ENCODE measurements at places on chromosomes 16 and 17. TPM values are rescaled to one million over a fixed set of nuclear protein-coding genes. Genes with fewer than 3 reads are reported as not detected.

DNA sequence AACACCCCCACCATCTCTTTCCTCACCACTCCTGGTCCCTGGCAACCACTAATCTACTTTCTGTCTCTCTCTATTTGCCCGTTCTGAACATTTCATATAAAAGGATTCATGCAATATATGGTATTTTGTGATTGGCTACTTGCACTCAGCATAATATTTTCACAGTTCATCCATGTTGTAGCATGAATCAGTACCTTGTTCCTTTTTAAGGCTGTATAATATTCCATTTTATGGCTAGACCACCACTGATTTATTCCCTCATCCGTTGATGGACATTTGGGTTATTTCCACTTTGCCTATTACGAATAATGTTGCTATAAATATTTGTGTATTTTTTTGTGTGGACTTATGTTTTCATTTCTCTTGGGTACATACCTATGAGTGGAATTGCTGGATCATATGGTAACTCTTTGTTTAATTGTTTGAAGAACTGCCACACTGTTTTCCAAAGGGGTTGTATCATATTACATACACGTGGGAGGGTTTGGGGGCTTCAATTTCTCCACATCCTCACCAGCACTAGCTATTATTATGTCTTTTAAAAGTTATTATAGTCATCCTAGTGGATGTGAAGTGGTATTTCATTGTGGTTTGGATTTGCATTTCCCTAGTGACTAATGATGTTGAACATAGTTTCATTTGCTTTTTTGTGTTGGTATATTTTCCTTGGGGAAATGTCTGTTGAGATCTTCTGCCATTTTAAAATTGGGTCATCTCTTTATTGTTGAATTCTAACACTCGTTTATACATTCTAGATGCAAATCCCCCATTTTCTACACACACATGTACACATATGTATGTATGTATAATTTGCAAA is 26.3 kb downstream of the SEC14L5 start:
- no peak for DNase-seq

DNA sequence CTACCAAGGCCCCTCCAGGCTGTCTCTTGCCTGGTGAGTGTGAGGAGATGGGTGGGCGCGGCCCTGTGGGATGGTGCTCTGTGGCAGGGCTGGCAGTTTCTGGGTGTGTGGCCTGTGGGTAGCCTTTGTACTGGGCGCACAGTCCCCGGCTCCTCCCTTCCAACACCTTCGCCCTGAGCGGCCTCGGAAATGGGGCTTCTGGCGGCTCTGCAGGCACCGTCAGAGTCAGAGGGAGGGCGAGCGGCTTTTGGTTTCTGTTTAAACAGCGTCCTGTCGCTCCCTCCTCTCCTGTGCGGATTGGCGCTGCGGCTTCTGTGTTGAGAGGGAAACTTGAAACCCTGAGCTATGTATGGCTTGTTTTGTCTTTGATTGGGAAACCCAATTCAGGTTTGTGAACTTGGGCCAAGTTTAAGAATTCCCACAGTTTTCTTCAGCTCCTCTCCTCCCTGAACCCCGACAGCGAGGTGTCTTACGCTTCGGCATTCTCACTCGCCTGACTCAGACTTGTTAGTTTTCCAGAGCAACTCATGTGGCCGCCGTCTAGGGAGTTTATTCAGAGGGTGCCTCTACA is 8.3 kb upstream of the ZNF750 start:
- DNase-seq, result no peak

DNA sequence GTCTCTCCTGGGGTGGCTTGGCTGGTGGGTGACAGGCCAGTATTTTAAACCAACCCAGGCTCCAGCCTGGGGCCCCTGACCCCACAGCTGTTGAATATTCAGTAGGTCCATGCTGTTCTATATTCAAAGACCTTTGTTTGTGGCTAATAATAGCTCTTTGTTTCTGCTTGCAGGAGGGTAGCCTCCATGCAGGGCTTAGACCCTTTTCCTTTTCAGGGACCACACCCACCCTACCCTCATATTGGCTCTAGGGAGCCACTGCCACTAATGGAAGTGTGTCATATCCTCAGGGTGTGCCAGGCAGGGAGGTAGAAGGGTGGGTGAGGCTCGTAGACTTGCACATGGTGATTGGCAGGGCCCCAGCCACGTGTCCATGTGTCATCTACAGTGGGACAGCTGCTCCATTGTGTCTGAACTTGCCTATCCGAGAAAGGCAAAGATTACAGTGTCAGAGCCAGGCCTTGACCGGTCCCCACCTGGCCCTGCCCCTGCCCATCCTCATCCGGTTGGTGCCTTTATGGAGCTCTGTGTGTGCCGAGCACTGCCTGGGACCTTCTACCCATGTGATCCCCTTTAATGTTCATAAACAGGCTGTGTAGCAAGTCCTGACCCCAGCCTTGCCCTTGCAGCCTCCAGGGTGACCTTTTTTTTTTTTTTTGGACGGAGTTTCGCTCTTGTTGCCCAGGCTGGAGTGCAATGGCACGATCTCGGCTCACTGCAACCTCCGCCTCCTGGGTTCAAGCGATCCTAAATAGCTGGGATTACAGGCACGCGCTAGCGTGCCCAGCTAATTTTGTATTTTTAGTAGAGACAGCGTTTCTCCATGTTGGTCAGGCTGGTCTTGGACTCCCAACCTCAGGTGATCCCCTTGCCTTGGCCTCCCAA is 22.1 kb downstream of the TMC7 start:
- DNase-seq, result no peak

DNA sequence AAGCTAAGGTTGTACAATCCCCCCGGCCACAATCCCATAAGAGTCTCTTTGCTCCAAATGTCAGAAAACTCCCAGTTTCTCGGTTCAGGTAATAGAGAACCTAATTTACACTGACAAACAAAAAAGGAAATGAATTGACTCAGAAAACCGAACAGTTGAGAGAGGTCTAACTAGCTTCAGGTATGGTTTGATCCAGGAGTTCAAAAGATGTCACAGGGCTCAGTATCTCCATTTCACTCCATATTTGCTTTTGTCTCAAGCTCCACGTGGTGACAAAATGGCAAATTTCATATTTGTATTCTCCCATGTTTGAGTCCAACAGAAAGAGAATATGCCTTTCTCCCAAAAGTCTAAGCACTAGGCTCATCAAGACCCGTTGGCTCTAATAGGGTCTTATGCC is 117.4 kb downstream of the AXIN2 start:
- no peak for DNase-seq

GRCh38 chr17:66369830-66370229 is 67.4 kb downstream of the PRKCA start:
- no peak for DNase-seq

- no peak for DNase-seq
Measured at GRCh38 chr16:81261049-81261648, 22.7 kb downstream of the BCO1 start.

The PLLP gene
- 1.1 TPM for polyA plus RNA-seq

The CEMP1 gene
- polyA plus RNA-seq, result 2.0 TPM

GRCh38 chr17:56480501-56480900 is 113.0 kb upstream of the NOG start:
- DNase-seq, result peak; percentile 69

GRCh38 chr16:57578521-57579360 is 36.3 kb downstream of the ADGRG5 start:
- DNase-seq, result no peak

The GHDC gene
- polyA plus RNA-seq, result 12.8 TPM

GRCh38 chr16:12028288-12028619 is 51.7 kb downstream of the SNX29 start:
- no peak for DNase-seq

DNA sequence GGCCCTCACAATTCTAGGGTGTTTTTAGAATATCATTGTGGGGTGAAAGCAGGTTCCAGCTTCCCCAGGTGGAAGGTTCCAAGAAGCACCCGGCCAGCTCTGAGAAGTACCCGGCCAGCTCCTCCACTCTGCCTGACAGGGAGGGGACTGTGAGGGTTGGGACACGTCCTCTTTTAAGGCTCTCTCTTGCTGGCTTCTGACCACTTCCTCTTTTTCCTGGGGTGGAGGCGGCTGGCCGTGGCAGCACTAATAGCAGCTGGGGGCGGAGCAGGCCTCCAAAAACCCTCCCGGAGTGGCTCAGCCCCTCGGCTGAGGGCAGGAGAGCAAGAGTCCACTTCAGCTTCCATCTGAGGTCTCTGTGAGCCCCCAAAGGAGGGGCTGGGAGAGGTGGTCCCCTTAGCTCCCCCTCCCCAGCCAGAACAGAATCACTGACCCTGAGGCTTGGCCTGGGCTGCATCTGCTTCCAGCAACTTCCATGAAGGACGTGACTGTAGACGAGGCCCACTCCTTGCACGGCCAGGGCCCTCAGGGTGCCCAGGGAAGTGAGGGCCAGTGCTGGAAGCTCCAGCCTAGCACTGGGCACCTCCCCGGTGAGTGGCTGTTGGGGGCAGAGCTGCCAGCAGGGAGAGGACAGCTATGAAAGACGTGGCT is 26.7 kb upstream of the PLCG2 start:
- no peak for DNase-seq

GRCh38 chr17:9576521-9577372 is at the start of gene CFAP52:
TSS of gene CFAP52 (plus strand) at chr17:9576642. CDS start at chr17:9576696, 54 bp downstream.
- no peak for DNase-seq

DNA sequence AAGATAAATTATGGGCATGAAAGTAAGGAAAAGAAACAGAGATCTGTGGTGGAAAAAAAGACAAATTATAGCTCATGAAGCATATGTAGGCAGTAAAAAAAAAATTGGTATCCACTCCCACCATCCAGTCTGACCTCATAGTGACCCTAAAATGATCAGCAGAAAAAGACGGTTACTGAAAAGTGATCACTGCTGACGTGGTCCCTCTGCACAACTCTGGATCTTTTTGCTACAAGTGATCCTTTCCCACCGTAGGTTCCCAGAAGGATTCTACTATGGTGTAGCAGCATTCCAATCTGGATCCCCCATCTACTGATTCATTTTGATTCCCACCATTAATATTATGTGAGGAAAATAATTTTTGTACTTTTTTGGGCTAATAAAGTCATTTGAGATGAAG is 10.9 kb upstream of the CHST6 start:
- DNase-seq, result no peak

DNA sequence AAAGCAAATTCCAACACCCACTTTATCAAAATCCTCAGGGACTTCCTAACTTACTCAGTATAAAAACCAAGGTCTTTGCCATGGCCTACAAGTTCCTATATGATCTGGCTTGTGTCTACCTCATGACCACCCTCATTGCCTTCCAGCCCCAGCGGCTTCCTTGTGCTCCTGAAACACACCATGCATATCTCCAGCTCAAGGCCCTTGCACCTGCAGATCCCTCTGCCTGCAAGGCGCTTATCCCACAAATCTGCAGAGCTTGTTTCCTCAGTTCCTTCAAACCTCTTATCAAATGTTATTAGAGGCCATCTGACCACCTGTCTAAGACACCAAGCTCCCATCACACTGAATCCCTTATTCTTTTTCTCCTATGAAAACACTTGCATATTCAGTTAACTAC is 2.6 kb downstream of the BBS2 start:
- DNase-seq, result no peak

GRCh38 chr17:76623271-76624146 is 20.0 kb downstream of the ST6GALNAC1 start:
- DNase-seq, result no peak

DNA sequence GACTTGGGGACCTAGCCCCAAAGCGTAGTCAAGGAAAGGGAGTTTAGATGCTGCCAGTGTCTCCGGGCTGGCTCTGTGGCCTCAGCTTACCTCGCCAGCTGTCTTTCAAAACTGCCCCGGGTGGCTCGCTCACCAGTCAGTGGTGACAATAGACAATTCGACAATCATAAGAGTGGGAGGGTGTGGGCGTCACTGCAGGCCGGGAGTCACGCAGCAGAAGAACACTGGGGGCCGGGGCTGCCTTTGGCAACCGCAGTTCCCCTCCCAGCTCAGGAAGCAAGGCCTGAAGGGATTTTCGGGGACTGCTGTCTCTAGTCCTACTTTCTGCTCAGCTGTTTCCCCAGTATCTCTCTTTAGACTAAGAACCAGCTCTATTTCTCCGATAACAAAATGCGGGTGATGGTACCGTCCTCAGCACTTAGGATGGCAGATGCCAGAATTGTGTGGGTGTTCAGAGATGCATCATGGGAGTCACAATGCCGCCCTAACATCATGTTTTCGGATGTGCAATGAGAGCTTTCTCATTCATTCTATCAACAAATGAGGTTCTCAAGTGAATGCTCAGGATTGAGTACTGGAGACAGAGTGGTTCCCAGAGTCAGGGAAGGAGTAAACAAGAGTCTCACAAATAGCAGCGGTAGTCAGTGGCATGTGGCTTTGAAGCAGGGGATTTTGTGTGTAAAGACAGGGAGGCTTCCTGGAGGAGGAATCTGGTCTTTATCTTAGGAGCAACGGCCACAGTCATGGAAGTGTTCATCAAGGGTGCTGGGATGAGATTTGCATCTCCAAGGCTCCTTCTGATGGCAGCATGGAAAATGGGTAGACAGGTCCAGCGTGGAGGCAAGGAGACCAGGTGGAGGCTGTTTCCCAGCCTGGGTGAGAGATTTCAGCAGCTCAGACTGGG is 93.1 kb downstream of the ZDHHC7 start:
- DNase-seq, result no peak

DNA sequence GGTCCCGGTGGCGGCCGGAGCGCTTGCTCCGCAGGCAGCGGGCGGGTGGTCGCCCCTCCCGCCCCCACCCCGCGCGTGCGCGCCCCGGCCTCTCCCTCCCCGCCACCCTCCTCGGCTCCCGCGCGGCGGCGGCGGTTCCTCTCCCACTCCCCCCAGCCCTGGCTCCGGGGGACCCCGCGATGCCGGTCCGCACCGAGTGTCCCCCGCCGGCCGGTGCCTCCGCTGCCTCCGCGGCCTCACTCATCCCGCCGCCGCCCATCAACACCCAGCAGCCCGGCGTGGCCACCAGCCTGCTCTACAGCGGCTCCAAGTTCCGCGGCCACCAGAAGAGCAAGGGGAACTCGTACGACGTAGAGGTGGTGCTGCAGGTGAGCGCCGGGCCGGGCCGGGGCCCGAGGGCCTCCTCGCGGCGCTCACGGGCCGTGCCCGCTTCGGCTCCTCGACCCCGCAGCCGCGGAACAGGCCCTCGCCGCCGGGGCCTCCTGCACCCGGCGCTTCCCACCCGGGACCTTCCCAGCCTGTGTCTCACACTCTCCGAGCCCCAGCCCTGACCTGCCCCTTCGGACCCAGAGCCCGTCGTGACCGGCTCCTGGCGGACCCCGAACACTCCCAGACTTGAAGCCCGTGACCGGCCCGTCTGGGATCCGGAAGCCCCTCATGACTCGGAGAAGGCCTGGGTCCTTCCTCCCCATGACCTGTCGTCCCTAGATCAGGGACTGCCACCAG is 490 bp downstream of the GID4 start:
- DNase-seq, result no peak

DNA sequence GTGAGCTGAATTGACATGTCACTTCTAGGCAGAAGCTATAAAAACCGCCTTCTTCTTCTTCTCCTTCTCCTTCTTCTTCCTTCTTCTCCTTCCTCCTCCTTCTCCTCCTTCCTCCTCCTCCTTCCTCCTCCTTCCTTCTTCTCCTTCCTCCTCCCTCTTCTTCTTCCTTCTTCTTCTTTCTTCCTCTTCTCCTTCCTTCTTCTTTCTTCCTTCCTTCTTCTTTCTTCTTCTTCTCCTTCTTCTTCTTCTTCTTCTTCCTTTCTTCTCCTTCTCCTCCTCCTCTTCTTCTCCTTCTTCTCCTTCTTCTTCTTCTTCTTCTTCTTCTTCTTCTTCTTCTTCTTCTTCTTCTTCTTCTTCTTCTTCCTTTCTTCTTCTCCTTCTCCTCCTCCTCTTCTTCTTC is 4.8 kb upstream of the FBXL19 start:
- DNase-seq, result no peak

DNA sequence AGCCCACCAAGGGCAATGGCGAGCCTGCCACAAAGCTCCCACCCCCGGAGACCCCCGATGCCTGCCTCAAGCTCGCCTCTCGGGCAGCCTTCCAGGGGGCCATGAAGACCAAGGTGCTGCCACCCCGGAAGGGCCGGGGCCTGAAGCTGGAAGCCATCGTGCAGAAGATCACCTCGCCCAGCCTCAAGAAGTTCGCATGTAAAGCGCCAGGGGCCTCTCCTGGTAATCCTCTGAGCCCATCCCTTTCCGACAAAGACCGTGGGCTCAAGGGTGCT is 40.1 kb downstream of the SREBF1 start:
- DNase-seq, result no peak

Measured in forelimb muscle (tissue), 1 donor.